ENCODE measurements at places on chromosomes 5 and 9.

DNA sequence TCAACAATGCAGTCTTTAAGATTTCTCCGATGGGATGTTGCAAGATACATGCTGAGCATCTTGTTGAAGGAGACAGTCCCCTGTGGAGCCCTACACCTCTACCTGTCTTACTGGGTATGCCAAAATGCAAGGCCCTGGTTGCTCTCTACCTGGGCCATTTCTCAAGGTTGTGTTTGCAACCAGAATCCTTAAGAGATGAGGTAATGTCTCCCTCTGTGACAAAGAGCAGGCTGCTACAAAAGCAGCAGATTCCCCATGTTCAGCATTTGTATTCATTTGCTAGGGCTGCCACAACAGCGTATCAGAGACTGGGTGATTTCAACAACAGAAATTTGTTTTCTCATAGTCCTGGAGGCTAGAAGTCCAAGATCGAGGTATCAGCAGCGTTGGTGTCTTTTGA, 138.4 kb upstream of the RPS23 start:
- DNase-seq = no peak

DNA sequence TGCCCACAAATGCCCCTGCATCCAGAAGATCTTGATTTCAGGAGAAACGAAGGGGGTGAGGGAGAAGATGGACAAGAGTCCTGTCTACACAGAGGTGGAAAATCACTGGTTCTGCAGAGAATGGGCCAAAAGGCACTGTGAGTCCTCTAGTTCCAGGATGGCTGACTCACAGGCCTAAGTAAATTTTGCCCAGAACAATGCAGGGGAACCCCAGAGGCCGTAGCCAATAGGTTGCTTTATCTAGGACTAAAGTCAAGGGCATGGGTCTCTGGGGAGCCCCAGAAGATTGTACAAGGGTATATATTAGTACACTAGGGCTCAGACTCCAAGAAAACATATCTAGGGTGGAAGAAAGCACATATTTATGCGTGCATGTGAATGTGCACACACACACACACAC, 98.0 kb downstream of the SLIT3 start:
- no peak for DNase-seq

- DNase-seq = no peak
These were observed 349.6 kb upstream of the SLC30A5 start for GRCh38 chr5:68744206-68744605.

- no peak for DNase-seq
These were observed 277.5 kb upstream of the MVB12B start for GRCh38 chr9:126049088-126049487.
